Femur (tissue), 1 donor: ENCODE measurements at places on chromosomes 4 and X.

DNA sequence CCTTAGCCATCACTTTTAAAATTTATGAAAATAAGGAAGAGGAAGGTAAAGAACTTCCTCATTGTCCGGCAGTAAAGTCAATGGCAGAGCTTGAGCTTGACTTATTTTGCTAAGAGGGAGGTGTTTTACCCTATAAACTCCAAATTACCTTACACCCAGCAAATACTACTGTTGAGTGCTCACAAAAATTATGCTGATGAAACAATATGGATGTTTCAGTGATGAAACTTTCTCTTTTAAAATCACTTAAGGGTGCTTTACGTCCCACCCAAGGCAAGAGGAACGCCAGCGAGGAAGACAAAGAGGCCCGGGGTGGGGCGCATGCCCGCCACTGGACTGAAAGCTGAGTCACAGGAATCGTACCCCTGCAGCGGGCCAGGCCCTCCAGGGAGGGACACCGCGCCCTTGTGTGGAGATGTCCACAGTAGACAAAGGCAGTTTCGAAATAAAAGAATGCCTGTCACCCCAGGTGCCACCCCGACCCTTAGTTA, 560 bp upstream of the TMSB4X start:
- DNase-seq, result peak; percentile 64

DNA sequence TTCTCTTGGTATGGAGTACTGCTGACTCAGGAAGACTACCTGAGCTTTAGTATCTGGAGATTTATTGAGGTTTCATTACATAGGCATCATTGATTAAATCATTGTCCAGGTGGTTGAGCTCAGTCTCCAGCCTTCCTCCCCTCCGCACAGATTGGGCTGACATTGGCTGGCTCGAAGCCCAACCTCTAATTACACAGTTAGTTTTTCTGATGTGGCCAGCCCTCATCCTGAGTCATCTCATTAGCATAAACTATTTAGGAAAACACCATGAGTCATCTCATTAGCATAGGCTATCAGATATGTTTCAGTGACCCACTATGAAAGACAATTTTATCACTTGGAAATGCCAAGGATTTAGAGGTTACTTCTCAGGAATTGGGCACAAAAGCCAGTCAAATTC, 93.9 kb upstream of the ANKRD50 start:
- DNase-seq, result no peak

- no peak for DNase-seq
Measured at GRCh38 chrX:134676436-134676835, 18.2 kb upstream of the PLAC1 start.

GRCh38 chr4:184740980-184741391, 7.1 kb upstream of the CENPU start:
- DNase-seq, result no peak

DNA sequence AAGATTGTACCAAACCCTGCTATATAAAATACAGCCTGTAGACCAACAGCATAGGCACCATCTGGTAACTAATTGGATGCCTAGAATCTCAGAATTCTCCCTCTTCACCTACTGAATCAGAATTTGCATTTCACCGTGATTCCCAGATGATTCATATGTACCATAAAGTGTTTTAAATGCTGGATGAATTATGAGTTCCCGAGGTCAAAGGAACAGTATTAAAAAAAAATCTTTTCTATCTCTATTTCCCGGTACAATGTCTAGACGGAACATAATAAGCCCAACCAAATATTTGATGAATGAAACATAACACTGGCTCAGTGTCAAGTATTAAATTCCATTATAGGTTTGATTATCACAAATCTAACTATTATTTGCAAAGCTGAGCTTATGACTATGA, 280.0 kb downstream of the ANKRD50 start:
- DNase-seq, result no peak

GRCh38 chr4:173859091-173859713, 329.2 kb upstream of the HAND2 start:
- DNase-seq, result no peak

DNA sequence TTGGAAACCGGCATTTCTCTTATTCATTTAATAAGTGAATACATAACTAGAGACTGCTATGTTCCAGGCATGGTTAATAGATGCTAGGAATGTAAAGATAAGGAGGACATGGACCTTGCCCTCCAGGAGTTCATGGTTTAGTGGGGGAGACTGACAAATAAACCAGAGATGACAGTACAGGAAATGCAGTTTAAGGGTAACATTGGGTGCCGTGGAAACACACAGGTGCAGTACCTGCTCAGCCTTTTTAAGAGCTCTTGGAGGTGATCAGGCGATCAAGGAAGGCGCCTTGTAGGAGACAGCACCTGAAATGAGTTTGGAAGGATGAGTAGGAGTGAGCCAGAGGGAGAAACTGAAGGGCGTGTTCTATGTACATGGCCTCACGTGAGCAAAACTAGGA, 145.8 kb downstream of the AASDH start:
- no peak for DNase-seq

GRCh38 chrX:1444561-1445500, 7.9 kb downstream of the ASMTL start:
- peak; percentile 3 for DNase-seq

DNA sequence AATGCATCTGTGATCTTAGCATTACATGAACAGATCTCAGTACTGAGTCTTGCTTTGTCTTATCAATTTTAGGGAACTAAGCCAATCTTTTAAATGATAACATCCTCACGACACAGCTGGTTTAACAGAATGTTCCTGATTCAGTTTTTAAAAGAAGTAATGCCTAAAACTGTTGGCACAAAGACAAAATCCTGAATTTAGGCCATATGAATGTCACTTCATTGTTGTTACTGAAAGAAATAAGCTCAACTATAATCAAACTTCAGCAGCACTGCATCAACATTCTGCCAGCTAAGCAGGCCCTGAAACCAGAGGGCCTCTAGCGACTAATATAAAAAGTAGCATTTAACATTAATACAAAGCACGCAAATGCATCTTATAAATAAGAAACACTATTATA, 130.6 kb downstream of the FRYL start:
- DNase-seq, result no peak

DNA sequence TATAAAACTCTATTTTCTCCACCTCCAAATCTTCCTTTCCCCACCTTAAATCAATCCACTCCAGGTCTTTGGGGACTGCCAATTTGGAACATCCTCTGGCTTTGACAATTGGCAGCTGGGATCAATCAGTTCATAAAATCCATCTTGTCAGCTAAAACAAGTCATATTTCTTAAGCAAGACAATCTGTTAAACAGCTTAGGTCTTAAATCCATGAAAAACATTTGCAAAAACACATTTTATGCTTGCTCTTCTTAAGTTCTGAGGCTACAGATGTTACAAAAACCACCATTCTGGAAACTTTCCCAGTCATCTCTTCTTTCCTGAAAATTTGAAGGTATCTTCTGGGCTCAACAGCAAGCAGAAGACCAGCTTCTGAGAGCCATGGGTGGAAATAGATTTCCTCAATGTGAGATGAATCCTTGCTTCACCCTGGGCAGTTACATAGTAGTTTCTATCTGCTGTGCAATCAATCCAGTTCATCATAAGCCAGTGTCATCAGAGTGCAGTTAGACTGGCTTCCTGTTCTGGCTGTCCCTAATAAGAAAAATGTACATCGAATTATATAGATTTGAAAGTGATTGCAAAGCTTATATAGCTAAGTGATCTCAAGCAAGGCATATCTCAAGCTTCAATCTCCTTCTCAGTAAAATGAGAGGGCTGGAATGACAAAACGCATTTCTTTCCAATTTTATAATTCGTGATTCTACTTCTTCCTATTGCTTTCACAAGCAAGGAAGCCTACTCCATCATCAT, 402.7 kb upstream of the INTU start:
- DNase-seq, result no peak

DNA sequence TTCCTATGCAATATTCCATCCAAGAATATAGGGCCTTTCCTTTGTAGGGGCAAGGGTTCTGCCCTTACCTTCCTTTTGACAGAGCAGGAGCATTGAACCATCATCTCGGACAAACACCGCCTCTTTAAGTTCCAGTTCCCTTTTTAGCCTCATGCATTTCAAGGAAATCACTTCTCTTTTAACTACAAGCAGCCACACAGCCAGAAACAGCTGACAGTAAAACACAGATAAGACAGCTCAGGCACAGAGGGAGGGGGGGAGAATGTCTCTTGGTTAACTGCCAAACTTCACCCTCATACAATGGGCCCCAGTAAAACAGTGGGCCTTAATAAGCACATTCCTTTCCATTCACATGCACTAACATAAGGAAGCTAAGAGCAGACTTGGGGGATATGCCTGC, 648.3 kb downstream of the GABRG1 start:
- no peak for DNase-seq

GRCh38 chr4:185479507-185479971, 8.0 kb upstream of the CCDC110 start:
- no peak for DNase-seq

GRCh38 chr4:84804136-84804535, 162.4 kb downstream of the WDFY3 start:
- DNase-seq, result no peak

- no peak for DNase-seq
Measured at GRCh38 chr4:148162519-148162918, 279.7 kb downstream of the NR3C2 start.

DNA sequence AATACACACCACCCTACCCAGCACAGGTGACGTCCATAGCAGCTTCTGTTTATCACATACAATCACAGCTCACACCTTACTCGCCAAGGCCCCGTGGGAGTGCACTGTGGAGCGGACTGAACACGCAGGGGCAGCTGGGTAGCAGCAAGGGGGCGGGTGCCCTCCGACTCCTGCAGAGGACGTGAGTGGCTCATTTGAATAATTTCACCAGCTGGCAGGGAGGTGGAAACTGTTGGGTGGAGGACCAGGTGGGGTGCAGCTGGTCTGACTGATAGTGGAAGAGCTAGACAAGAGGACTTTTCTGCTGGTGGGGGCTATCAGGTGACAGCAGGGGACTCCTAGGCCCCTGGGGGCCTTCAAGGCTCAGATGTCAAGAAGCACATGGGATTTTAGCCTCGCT, 16.3 kb downstream of the MAN2B2 start:
- peak; percentile 46 for DNase-seq

DNA sequence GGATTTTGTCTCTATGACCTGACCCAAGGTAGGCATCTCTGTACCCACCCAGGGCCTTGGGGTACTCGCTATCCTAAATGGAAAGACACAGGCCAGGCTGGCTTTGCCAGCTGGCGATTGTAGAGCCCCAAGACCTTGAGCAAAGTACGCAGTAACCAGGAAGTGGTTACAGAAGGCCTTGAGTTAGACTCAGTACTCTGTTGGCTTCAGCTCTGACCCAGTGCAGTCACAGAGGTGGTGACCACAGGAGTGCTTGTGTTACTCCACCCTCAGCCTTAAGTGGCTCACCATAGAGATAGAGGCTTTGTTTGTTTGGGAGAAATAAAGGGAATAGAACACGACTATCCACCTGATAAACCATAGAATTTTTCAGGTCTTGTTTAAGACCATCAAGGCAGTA, 880.5 kb upstream of the POU3F4 start:
- no peak for DNase-seq

GRCh38 chr4:184280591-184281071, 63.0 kb upstream of the ENPP6 start:
- no peak for DNase-seq

DNA sequence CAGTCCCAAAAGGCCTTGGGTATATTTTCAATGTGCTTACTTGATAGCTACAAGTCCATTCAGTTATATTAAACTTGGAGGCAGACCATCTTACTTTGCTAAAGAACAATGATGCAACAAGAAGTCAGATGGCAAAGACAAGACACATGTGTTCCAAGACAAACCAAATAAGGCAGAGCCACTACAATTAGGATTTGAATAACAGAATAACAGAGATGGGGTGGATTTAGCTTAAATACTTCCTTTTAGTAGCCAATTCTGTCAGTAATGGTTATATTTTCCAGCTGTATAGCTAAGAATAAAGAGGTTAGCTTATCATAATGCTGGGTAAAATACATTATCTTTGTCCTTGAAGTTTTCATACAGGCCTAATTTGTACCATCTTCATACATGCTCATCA, 37.7 kb upstream of the FRAS1 start:
- no peak for DNase-seq

DNA sequence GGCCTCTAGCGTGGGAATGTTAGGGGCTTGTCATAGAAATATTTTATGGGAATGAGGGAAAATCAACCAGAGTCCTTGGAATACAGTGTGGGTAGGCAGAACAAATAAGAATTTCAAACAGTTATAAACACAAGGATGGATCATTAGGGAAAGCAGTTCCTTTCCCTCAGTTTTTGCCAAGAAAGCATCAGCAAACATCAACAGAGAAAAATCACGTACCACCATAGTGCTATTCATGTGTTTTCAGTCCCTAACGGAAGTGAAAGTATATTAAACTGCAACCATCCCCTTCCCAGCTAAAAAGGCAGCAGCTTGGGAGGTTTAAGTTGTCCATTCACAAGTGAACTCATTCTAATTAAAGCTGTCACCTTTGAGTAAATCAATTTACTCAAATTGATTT, 334.4 kb upstream of the PCDH18 start:
- no peak for DNase-seq

DNA sequence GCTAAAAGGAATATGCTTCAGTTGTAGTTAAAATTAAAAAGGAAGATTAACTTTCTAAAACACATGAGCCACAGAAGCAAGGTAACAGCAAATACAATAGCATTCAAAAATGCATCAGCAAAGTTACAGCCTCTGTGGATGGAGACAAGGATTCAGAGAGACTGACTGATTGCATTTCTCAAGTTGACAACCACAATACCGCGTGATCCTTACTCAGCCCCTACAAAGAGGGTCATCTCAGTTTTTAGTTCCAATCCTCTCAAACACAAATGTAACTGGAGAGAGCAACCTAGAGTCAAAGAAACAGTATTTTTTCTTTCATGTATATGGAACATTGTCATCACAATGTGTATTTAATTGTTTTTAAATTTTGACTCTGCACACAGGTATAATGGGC, 14.2 kb upstream of the C1QTNF7 start:
- no peak for DNase-seq

GRCh38 chr4:158001756-158002155, 171.1 kb downstream of the GASK1B start:
- DNase-seq, result no peak

DNA sequence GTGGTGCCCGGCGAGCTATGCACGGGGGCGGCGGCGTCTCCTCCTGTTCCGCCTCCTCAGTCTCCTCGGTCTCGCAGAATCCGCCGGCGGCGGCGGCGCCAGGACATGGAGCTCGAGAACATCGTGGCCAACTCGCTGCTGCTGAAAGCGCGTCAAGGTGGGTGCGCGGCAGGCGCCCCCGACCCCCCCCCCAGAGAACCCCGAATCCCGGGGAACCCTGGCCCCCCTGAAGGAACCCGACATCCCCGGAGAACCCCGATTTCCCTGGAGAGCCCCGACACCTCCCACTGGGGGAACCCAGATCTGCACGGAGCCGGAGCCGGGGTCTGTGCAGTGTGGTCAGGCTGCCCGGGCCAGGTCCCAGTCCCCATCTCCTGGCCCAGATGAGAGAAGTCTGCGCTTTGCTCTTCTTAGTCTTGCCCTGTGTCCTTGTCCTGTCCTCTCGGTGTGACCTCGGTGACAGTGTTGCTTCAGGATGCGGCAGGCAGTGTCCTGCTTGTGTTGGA, 648 bp downstream of the GRK4 start:
- peak; percentile 67 for DNase-seq

GRCh38 chr4:71267244-71267643, 71.6 kb upstream of the SLC4A4 start:
- no peak for DNase-seq
